ENCODE measurements at places on chromosomes 12 and 14.

DNA sequence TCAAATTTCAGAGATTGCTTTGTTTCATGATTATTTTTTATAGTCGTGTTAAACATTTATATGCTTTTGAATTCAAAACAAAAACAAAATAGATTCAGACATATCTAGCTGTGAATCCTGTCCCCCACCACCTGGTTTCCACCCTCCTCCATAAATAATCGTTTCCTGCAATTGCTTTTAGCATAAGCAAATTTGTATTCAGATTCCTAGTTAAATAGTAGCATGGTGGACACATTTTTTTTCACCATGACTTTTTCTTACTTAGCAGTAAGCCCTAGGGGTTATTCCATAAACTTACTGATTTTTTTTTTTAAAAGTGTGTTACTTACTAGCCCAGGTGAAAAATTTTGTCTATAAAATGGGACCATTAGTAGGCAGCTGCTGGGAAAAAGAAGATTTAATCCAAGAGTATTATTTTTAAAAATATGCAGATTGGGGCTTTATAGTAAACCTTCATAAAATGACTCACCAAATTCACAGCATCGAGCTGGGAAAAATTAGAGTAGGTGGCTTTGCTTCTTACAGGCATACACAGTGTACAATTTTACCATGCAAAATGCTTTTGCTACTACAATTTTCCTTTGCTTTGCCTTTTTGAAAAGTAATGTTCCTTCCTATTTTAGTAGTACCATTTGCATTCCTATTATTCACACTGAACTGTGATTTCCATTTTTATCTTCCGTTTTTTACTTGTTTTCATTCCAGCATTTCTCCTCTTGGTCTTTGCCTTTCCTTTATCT is 117.8 kb downstream of the BTG1 start:
- no peak for DNase-seq

DNA sequence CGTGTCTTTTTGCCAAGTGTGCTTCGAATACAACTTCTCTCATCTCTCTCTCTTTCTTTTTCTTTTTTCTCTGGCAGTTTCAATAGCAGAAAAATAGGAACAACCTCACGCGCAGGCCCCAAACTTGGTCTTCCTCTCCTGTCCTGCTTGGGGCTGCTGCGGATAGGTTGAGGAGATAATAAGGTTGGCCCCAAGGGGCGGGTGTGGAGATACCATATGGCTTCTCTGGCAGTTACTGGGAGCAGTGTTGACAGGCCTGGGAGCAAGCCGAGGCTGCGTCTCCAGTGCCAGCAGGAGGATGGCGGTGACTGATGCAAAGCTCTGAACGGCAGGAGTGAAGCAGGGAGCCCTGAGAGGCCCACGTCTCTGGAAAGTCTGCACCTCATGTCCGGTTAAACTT is 89.5 kb upstream of the MANSC4 start:
- DNase-seq, result peak; percentile 80

GRCh38 chr12:46260124-46260912 is 8.5 kb downstream of the SLC38A1 start:
- DNase-seq, result no peak

GRCh38 chr14:68386950-68387779 is 405.7 kb downstream of the ZFP36L1 start:
- DNase-seq, result no peak

DNA sequence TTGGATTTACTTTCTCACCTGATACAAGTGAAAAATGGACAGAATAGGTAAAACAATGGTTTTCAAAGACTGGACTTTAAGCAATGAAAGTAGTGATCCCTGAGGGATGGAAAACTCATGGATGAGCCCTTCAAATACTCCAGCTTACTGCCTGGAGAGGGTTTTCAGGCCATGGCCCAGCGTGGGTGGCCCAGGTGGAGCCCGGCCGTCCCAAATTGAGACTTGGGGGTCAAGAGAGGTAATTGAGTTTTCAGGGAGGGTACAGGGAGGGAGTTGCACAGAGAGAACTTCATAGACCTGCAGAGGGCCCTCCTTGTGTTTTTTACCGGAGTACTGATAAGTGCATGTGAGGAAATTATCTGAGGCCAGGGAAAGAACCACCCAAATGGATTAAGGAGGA is 37.2 kb downstream of the RAN start:
- no peak for DNase-seq

DNA sequence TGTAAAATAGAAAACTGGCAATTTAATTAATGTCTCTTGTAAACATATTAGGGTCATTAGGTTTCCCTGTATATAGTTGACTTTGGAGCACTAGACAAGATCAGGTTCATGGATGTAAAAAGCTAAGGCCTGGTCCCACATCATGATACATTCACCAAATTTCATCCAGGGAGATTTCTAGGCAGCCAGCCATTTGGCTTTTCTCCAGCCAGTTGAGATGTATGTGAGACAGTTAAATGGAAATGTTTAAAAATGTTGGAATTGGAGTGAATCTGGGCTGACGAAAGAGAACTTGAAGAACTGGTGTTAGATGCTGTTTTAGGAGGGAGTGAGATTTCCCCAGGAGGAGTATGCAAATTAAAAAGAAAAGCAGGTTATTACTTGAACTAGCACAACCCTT is 41.8 kb upstream of the CLEC14A start:
- no peak for DNase-seq

DNA sequence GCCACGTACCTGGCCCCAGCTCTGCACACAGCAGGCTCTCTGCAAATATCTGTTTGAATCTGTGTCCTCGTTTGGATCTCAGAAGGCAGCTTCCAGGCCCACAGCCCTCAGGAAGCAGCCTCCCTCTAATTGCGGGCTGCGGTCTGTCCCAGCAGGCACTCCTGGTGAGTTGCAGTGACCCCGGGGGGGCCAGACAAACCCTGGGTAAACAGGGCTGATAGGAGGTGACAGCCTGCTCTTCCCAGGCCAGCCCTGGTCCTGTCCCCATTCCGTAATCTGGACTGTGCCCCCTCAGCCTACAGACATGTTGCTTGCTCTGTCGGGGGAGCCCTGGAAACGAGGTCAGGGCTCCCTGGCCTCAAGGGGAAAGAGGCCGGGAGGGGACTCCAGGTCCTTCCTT is 2.0 kb downstream of the FOXN4 start:
- DNase-seq, result no peak

GRCh38 chr12:107066691-107067090 is 26.7 kb downstream of the CRY1 start:
- no peak for DNase-seq

DNA sequence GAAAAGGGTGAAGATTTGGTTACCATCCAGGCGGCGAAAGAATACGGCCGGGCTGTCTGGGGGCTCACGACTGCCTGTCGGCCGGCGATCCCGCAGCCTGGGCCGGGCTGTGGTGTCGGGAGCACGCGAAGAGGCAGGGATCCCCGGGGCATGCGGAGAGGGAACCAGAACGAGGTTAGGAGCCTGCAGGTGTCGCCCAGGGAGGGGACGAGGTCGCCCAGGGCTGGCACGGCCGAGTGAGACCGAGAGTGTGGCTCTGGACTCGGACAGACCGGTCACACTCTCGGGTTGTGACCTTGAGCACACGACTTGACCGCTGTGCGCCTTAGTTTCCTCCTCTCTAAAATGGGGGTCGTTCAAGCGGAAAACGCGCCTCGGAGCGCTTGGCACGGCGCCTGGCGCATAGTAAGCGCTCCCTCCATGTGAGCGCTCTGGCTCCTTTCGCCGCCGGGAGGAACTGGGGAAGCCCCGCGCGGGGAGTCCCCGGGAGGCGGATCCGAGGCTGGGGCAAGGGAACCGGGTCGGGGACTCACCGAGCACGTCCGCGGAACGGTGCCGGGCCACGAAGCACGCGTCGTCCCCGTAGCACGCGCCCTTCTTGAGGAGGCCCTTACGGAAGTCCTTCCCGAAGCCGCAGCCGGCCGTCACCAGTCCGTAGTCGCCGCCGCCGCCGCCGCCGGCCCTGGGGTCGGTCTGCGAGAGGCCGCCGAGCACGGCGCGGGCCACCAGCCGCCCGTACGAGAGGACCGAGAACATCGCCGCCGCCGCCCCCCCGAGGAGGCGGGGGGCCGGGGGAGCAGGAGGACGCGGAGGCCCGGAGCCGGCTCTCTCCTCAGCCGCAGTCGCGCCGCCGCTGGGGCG is 612 bp downstream of the PPTC7 start:
- DNase-seq, result peak; percentile 75

- no peak for DNase-seq
Measured at GRCh38 chr12:47570151-47570550, 135.7 kb downstream of the RPAP3 start.

DNA sequence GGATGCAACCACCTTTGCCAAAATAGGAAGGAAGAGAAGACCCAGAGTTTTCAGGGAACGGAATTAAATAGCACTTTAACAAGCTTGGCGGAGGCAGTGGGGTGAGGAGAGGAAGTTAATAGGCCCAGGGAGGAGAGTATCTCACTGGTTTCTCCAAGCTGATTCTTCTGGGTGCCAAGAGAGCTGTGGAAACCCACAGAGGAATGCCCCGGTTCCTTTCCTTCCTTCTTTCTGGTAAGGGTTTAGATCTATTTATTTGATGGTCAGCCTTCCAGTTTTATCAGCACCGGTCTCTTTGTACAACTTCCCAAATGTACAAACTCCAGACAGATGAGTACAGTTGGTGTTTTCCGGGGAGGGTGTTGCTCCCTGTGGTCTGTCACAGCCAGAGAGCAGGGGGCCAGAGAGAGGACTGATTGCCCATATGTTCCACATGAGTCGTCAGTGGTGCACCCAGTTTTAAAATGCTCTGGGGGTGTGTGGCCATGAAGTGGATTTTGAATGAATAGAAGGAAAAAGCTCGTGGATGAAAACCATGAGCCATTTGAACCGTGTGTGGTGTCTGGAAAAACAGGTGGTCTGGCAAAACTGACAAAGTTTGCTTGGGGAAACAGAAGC is 26.6 kb downstream of the PRKCH start:
- DNase-seq, result no peak

GRCh38 chr14:39430762-39431415 is 1.3 kb downstream of the FBXO33 start:
- DNase-seq, result no peak

DNA sequence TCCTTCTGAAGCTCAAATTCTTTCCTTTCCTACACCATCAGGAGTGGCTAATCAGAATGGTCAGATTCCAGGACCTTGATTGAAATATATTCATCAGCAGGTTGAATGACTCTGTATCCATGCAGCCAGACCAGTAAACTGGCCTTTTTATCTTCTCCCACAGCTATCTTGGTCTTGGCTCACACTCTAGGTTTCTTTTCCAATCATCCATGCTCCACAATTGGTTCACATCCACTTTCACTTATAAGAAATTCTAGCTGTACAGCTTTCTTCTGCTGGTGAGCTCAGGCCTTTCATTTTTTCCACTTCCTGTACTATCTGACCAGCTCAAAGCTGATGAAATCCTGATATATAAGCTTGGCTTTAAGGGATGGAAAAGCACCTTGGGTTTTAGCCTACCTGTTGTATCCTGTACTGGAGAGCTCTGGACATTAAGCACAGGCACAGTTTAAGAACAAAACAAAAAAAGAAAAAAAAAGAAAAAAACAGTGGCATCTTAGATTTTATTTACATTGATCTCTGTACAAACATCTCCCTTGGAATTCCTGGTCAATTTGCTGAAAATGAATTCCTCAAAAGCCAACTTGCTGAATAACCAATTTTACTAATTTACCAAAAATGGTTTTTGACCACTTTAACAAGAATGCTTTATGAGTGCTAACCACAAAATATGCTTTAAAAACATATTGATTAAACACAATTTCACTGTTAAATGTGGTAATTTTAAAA is 91.6 kb upstream of the PAWR start:
- DNase-seq, result no peak

DNA sequence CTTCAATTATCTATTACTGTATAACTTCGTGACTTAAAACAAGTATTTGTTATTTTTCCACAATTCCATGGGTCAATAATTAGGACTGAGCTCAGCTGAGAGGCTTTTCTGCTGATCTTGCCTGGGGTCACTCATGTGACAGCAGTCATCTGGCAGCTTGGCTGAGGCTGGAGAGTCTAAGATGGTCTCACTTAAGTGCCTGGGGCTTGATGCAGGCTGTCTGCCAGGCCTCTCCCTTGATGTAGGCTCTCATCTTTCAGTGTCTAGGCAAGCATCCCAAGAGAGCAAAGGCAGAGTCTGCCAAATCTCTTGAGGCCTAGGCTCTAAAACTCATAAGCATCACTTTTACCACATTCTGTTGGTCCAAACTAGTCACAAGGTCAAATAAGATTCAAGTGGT is 93.2 kb downstream of the NKX2-1 start:
- no peak for DNase-seq

GRCh38 chr14:56161658-56162057 is 43.4 kb downstream of the PELI2 start:
- no peak for DNase-seq

DNA sequence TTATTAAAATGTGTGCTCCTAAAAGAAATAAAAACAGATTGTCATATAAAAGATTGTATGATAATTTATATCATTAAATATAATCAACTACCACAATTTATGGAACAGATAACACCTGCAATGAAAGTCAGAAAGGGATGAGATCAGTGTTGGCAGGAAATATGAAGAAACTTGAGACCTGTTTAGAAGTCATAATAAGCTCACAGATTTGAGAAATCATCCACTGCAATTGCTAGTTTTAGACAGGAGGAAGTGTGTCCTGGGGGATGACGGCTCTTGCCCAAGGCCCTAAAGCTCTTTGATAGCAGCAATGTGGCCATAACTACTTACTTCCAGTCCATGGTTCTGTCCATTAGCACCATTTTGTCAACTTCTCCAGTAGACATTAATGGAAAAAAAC is 122.8 kb upstream of the SOX5 start:
- no peak for DNase-seq

DNA sequence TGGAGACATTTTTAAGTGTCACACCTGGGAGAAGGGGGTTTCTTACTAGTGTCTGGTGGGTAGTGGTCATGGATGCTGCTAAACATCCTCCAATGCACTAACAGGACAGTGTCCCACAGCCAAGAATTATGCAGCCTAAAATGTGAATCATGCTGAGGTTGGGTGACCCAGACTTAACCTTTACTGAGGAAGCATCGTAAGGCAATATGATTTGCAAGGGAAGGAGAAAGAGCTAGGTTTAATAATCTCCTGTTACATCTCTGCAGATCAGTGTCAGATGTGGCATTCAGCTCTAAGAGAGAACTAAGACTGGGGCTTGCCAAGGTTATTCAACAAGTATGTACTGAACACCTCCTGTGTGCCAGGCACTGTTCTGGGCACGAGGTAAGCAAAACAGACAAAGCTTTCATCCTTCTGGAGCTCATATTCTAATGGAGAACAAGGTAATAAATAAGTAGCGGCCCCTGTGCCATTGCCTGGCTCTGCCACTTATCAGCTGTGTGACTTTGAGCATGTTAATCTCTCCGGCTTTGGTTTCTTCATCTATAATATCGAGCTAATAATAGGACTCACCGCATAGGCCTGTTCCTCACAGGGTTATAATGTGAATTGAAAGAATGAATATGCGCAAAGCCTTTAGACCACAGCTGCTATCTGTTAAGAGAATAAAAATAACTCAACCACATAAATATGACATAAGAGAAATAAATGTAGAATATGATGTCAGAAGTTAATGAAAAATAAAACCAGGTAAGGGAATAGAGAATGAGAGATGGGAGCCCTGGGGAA is 13.5 kb upstream of the GOLGA5 start:
- DNase-seq, result no peak

DNA sequence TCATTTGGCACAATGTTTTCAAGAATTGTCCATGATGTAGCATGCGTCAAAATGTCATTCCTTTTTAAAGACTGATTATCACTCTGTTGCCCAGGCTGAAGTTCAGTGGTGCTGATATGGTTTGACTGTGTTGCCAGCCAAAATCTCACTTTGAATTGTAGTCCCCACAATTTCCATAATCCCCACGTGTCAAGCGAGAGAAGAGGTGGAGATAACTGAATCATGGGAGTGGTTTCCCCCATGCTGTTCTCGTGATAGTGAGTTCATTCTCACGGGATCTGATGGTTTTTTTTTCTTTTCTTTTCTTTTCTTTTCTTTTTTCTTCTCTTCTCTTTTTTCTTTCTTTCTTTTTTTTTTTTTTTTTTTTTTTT is 21.8 kb upstream of the LRRK2 start:
- no peak for DNase-seq
